ENCODE measurements at places on chromosomes 16 and 17.

GRCh38 chr16:65786916-65787315 is 579.6 kb upstream of the CDH5 start:
- DNase-seq, result no peak

DNA sequence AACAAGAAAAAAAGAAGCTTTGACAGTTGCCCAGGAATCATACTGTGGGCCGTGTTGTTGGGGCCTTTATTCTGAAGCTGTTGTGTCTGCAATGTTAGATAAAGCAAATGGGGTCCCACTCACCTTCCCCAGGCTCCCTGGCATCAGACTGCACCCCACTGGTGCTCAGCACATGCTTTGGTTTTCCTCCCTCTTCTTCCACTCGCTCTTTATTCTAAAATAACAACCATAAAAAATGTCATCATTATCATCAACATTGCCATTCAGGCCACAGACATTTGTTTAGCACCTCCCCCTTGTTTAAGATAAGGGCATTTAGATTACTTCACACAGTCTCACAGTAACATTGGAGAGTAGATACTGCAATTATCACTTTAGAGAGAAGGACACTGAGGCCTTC is 8.2 kb downstream of the MYLK3 start:
- no peak for DNase-seq

- DNase-seq, result no peak
These were observed 39.9 kb downstream of the CEP95 start for GRCh38 chr17:64546716-64547115.

DNA sequence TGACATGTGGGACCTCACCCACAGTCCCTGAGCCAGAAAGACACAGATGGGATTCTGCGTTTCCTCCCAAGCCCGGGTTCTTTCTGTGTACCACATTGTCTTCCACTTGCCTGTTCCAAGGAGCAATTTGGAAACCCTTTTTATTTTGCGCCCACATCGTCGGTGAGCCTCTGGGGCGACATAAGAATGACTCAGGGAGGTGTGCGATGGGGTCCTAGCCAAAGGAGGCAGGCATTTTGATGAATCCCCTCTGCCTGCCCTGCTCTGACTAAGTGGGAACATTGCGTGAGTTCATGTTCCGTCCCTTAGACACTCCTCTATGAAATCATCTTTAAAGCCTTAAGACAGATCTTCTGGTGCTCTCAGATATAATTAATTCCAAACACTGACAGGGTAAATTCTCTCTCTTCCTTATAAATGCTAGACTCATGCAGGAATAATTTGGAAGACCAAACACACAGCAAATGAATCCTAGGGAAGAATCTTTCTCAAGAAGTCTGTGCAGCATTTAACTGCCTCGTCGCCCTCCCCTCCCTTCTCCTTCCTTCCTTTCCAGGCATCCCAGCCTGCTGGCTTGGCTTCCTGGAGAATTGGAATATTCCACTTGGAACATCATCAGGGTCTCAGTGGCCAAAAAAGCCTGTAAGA is 52.7 kb upstream of the FOXF1 start:
- no peak for DNase-seq

- no peak for DNase-seq
These were observed 266.7 kb upstream of the SDK2 start for GRCh38 chr17:73910821-73911515.

- no peak for DNase-seq
These were observed 27.6 kb downstream of the NXPH3 start for GRCh38 chr17:49603238-49603637.

DNA sequence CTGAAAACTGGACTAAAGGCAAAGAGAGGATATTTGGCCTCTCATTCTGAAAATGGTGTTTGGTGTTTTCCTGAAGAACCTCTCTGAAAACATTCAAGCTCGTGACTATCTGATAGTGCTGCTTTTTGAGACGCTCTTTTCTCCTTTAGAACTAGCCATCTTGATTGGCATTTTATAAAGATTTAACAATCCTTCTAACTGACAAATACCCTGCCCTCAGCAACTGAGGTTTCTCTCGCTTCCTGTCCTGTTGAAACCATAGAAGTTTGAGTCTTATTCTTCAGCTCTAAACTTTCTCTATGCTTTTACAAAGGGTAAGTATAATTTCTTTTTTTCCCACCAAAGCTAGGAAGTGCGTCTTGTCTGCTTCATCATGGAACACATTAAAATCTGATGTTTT is 13.3 kb downstream of the CNEP1R1 start:
- DNase-seq, result no peak

- DNase-seq, result no peak
These were observed 5.8 kb upstream of the MEIOB start for GRCh38 chr16:1877804-1878203.

Data from cortex of kidney (tissue), 1 donor.